ENCODE measurements at places on chromosomes 11 and 22.

- DNase-seq: no peak
Measured at GRCh38 chr22:21932347-21932746, 20.3 kb downstream of the PPM1F start.

DNA sequence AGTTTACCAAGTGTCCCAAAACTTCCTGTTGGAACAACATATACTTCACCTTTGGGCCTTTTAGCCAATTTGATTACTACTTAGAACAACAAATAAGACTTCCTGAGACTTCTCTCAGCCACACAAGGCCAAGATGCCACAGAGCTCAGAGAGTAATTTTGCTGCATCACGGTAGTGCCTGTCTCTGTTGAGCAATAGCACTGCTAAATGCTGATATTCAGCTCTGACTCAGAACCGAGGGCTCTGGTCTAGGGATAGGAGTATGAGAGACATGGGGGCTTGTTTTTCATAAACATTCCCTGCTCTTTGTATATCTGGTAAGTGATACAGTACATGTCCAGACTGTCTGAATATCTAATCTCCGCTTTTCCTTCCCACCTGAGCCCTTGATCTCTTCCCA lies 260.4 kb upstream of the ARHGAP20 start:
- DNase-seq: no peak

DNA sequence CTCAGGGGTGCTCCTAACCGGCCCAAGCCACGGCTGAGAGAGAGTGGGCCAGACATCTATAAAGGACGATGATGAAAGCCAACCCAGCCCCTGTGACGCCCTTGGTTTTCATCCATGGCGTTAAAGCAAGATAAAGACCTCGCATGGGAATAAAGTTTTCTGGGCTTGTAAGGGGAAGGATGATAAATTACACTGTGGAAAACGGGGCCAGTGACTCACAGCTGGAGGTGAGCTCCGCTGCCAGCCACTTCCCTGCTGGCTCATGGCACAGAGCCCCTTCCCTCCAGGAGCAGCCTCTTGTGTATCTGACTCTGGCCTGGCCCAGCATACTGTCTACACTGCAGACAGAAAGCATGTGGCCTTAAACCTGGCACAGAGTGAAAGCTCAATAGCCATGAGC lies 503.2 kb upstream of the B3GAT1 start:
- no peak for DNase-seq

- DNase-seq: no peak
Measured at GRCh38 chr11:4962816-4963215, 7.3 kb upstream of the OR51A2 start.

- DNase-seq: no peak
Measured at GRCh38 chr22:46079861-46080821, 70.2 kb upstream of the PPARA start.

DNA sequence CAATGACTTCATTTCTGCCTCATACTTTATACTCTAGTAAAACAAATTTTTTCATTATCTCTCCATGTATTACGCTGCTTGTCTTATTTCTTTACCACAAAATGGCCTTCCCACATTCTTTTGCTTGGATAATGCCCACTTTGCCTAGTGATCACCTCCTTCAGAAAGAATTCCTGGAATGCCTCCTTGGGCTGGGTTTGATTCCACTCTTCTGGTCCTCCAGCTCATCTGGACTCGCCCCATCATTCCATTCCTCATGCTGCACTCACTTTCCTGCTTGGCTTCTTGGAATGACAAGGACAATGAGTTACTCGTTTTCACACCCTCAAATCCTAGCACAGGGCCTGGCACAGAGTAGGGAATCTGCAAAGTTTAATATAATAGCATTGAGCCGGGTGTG lies 475.1 kb upstream of the LARGE1 start:
- DNase-seq: no peak

- no peak for DNase-seq
Measured at GRCh38 chr11:75103380-75104026, 6.8 kb upstream of the OR2AT4 start.

GRCh38 chr11:118073554-118073953 lies 3.3 kb upstream of the TMPRSS4 start:
- no peak for DNase-seq

GRCh38 chr11:34976496-34977088 lies 60.2 kb downstream of the PDHX start:
- no peak for DNase-seq

- no peak for DNase-seq
Measured at GRCh38 chr11:73229321-73229895, 11.3 kb downstream of the P2RY2 start.

GRCh38 chr22:21444701-21445436 lies 22.3 kb upstream of the TMEM191C start:
- DNase-seq: no peak

DNA sequence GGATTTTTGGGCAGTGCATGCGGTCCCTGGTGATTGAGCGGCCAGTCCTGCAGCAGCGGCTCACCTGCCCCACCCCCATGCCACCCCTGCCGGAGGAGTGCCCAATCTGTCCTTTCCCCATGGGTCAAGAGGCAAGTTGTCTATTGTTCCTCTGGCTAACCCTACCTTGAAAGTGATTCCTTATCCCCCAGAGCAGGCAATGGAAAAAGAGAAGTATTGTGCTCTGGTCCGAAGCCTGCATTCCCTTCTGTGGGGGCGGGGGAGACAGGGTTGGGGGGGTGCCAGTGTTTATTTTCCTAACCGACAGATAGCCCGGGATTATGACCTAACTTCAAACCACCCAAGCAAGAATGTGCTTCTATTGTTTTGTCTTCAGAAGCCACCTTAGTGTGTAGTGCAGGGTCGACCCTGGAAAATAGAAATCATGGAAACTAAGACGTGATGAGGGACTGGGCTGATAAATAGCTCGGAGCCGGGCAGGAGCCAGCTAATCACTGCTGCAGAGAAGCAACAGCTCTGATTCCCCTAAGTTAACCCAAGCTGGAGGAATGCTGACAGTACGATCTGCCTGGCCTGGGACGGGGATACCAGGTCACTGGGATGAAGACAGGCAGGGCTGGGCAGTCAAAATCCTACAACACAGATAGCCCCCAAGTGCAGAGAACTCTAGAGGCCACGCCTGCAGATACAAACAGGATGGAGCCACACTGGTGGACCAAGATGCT lies 38.7 kb upstream of the ATXN10 start:
- no peak for DNase-seq

- DNase-seq: no peak
Measured at GRCh38 chr11:44467931-44468330, 97.5 kb upstream of the CD82 start.

DNA sequence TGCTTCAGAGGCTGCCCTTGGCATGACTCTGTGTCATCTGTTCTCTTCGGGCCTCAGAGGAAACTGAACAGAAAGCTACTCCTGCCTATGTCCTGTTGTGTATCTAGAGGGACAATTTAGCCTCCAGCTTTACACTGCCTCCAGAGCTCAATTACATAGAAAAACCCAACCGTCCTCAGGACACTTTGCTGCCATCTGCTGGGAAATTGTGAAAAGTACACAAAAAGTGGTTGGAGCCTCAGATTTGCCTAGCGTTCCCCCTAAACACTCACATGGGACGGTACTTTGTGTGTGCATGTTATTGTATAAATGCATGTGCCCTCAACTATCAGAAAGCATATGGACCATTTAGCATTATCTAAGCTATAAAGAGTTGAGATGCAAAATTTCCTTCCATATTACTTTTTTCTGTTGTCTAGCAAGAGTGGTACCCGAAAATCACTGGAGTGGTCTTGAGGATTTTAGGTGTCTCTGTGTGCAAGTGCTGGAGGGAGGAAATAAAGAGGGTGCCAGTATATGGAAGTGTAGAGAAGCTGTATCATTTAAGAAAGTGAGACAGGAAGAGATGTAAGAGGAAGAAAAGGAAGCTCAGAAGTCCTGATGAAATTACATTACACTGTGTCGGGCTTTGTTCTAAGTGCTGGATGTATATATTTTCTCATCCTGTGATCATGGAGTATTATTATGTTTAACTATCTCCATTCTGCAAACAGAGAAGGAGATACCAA lies 8.7 kb upstream of the MS4A4E start:
- no peak for DNase-seq

- no peak for DNase-seq
Measured at GRCh38 chr11:75867778-75868374, 52.9 kb downstream of the UVRAG start.

DNA sequence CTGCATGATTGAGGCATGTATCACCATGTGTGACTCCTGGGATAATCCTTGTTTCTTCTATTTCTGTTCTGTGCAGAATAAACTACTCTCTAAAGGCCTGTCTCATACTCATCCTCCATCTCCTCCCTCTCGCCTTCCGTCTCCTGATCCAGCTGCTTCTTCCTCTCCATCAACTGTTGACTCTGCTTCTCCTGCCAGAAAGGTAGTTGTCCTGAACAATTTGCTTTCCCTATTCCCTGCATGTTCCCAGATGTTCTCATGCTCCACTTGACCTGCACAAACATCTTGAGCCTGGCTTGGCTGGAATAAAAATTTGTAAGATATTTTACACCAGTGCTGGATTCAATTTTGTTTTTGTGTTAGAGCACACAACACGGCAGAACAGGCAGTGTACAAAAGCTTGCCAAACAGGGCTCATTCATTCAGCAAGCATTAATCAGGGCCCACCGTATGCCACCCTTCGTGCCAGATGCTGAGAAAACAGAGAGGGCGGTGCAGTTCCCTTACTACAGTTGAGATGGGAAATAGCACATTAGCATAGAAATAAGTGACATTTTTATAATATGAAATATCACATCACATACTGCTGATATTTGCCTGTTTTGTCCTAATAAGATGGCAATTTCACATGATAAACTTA lies 133.3 kb upstream of the PARVA start:
- DNase-seq: no peak

DNA sequence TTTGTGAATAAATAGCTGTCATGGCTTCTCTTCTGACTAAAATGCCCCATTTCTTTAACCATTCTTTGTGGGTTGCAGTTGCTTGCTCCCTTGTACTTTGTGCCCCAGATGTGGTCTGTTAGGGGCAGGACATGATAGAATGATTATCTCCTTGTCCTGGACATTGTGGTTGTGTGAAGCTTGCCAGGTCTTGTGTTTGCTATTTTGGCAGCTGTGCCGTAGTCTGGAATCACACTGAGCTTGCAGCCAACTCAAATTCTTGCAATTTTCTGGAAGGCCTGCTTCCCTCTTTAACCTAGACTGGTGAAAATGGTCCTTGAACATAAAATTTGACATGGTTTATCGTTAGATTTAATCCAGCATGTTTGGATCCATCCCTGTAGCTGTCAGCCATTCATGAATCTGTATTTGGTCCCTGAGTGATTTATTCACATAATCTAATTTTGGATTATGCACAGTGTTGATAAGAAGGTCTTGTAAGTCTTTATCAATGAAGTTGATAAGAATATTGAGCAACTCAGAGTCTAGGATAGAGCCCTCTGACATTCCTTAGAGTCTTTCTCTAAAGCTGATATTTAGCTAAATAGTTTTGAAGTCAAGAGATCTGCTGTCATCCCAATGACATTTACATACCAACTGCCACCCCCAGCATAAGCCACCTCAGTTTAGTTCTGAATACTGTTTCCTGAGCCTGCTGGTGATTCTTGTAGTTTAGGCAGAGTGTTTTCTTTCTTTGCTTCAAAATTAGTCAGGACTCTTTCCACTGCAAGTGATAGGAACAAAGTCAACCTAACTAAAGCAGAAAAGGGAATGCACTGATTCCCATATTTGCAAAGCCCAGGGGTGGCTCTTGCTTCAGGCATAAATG lies 9.8 kb downstream of the SPON1 start:
- no peak for DNase-seq

GRCh38 chr11:129323896-129324502 lies 51.6 kb upstream of the BARX2 start:
- no peak for DNase-seq

DNA sequence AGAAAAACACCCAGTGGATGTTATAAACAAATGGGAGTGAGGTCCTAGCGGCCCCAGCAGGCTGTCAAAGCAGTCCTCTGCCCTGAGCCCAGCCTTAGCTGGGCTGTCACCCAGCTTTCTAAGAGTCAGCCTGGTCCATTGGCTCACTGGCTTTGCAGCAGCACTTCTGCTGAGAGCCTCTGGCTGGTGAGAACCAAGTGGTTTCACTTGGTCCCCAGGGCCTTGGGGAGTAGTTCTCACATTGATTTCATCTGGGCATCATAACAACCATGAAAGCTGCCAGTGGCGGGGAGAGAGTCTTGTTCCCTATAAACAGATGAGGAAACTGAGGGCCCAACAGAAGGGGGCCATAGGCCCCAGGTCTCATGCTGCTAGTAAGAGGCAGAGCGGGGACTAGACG lies 11.4 kb downstream of the SEC14L6 start:
- DNase-seq: no peak

GRCh38 chr11:850775-851763 lies 8.4 kb downstream of the TSPAN4 start:
- DNase-seq: no peak

DNA sequence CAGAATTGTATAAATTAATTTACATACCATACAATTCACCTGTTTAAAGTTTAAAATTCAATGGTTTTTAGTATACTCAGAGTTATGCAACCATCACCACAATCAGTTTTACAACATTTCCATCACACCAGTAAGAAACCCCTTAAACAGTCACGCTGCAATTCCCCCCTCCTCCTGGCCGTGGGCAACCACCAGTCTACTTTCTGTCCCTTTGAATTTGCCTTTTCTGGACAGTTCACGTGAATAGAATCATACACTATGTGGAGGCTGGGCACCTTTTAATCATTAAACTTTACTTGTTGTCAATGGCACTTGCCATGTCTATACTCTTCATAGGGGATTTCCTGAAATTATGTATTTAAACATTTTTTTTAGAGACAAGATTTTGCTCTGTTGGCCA lies 20.1 kb upstream of the SWAP70 start:
- no peak for DNase-seq

- no peak for DNase-seq
Measured at GRCh38 chr22:19064354-19065054, 57.7 kb downstream of the DGCR2 start.

Measured in stimulated activated CD8-positive, alpha-beta memory T cell treated with anti-CD3 and anti-CD28 coated beads, Interleukin-12 subunit alpha, Interleukin-12 subunit beta, amount 100 ng/mL, for 4 hours (primary cell).